ENCODE measurements at places on chromosomes 4 and X.
A peak's percentile ranks its signal among the peaks of the same experiment; 100 is the strongest.

DNA sequence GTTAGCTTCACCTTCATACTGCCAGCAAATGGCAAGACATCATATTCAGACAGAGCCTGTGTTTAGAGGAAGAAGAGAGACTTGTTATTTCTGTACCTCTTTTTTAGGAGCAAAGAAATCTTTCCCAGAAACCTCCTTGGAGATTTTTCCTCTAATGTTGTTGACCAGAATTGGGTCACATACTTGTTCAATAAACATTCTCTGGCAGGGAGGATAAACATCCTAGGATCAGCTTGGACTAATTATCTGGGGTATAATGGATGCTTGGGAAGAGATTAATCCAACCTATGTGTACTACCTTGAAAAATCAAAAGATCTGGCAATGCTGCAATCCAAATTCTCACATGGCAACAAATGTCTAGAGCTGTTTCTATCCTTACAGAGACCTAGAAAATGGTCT, 8.4 kb upstream of the PRSS12 start:
- DNase-seq, result no peak

GRCh38 chr4:126860308-126860707, 772.4 kb upstream of the INTU start:
- no peak for DNase-seq

- no peak for DNase-seq
These were observed 97.9 kb upstream of the ADAMTS3 start for GRCh38 chr4:72666910-72667309.

DNA sequence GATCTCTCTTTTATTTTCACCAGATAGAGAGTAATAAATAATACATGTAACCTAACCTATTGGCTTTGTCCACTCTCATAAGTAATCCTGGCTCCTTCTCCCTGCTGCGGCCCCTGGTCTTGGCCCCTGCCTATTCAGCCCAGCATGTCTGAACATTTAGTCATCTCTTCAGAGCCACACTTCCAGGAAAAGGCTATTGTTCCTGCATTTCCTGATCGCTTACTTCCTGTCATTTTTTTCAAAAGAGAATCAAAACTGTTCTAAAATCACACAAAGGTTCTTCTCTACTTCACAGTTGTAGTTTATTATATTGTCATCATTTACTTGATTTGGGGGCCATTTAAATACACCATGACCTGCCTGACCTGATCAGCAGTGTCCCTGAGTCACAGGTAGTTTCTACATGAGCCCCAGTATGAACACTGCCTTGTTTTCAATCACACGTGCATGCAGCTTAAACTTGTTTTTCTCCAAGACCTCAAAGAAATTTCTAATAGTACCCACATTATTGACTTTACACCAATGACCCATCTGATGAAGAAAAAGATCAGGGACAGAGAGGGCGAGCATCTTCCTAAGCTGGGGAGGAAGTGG, 47.4 kb upstream of the KDR start:
- DNase-seq, result no peak

DNA sequence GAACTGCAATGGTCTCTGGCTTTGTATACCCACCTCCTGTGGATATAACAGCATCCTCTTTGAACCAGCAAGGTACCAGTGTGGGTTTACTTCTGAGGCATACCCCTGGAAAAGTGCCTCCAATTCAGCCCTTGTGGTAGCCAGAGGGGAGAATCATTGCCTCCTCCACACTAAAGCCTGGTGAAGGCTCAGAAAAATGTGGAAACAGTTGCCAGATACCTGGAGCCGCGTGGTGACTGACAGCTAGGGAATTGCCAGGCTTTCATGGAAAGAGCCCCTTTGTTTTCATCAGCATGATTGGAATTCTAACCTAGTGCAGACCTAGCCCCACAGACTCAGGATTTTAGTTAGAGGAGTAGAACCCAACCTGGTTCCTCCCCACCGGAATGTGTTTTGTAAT, 168.6 kb upstream of the KLF3 start:
- no peak for DNase-seq

DNA sequence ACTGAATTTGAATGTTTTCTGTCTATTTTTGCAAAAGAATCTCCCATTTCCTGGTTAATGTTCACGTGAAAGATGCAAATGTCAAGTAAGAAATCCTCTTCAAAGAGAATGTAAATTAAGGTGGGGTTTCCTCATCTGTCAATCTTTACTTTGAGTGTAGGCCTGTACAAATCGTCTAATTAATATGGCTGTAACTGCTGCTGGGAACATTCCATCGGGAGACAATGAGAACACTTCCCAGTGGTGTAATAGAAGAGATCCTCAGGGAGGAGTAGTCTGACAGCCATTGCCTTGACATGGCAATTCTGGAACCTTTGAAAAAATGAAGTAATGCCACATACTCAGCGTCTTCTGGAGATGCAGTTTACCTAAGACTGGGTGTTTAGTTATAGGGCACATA, 3.7 kb downstream of the EREG start:
- no peak for DNase-seq

DNA sequence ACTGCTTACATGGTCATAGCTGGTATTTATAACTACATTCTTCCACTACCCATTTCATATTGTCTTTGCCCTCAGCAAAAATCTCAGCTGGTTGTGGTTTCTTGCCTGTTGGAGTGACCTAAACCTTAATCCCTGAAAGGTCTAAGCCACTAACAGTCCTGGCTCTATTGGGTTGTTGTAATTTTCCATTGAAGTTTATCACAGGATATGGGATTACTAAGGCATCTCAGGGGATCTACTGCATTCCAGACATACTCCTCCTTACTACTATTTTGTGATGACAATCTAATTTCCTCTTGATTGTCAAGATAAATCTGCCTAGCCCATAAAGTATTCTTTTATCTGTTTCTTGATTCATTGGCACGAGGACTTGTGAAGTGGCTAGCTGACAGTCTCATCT, 6.2 kb upstream of the OSTC start:
- no peak for DNase-seq

DNA sequence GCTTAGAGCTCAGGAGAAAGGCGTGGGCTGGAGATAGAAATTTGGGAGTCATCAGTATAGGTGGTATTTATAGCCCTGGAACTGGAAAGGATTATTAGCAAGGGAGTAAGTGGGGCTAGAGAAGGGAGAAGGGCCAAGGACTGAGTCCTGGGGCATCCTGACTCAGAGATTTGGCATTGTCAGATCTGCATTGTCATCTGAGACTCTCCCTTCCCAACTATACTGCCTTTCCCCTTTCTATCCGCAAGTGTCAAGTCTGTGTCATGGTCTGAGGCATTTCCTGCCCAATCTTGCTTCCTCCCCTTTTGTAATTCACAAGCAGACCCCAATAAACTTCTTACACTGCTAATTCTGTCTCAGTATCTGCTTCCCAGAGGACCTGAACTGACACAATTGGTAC, 24.4 kb upstream of the SLC25A43 start:
- DNase-seq, result no peak

DNA sequence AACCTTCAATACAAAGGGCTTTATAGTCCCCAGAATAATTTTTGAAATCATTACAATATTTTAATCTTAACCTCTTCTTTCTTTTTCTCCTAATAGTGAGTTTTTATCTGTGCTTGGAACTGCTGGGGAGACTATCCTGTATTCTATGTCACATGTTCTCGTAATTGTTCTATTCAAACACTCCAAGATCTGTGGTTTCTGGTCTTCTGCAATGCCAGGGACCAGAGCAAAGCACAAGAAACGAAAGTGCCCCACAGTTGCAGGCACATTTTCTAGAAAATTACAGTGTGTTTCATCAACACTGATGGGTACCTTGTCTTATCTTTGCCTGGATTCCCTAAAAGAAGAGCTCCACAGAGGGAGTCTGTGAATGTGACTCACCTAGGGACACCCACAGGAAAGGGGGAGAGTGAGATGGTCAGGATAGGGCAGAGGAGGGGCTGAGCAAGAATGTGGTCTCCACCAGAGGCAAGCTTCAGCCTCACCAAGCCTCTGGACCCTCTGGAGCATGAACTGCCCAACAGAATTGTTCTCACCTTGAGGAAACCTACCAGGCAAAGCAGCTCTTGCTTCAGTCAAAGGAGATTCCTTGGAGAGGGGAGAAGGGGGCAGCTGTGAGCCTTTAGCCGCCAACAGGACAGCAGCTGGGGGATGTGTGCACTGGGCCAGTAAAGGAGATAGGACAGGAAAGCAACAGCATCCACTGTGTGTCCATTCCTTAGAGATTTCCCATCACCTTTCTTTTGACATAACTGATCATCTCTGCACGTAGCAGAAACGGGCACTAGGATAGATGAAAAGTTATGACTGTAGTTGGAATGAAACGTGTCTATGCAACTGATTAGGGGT, 25.9 kb downstream of the UNC5C start:
- DNase-seq, result no peak

- no peak for DNase-seq
These were observed 86.3 kb upstream of the RAPGEF2 start for GRCh38 chr4:159016593-159017024.

DNA sequence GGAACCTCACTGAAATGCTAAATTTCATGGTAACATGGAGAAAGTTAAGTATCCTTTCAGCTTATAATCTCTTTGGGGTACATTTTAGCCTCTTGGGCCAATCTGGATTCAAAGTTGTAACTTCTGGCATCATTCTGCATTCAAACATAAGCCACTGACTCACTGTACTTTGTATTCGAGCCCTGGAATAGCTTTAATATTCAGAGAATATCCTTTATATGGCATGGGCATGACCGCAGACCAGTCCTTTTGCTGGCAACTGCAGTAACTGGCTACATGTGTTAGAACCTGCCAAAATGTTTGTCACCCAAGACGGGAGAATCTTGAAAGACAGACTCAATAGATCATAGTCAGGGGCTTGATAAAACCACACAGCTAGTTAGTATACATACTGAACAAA, 3.3 kb downstream of the GASK1B start:
- peak; percentile 47 for DNase-seq

DNA sequence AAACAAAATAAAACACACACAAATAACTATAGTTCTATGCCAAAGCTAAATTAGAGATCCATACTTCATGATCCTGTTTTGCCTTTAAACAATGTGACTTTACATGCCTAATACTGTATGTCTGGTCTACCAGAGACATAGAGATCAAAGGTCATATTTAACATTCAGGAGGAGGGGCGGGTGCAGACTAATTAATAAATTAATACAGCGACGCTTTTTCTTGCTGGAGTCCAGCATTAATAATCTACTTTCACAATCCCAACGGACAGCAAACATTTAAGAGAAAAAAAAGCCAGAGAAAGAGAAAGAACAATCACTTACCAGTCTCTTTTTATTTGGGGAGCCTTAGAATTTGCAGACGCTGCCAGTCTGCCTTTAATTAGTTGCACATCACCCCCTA, 509 bp downstream of the CXXC4 start:
- DNase-seq, result no peak

DNA sequence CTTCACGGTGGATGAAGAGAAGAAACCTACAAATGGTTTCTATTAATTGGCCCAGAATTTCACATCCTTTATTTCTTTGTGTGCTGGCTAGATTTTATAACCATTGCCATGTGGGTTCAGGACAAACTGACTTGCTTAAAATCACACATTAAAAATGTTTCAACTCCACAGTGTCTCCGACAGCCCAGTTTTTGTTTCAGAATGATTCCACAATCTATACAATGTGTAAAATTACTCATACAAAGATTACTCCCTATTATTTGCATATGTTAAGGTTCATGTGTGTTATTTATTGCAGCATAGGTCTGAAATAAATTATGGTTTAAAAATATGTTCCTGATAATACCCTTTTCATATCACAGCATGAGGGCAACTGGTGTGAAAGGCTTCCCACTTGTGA, 20.6 kb downstream of the DCHS2 start:
- no peak for DNase-seq

DNA sequence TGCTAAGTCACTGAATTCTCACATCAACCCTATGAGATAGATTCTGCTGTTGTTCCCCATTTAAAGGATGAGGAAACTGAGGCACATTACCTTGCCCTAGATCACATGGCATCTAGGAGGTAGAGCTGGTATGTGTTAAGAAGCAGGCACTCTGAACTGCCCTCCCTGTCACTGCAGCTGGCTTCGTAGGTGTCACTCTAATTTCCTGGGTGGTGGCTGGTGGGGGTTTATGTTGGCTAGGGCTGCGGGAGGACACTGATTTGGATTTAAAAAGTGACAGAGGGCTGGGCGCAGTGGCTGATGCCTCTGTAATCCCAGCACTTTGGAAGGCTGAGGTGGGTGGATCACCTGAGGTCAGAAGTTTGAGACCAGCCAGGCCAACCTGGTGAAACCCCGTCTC, 93.0 kb downstream of the ARHGAP10 start:
- DNase-seq, result no peak

DNA sequence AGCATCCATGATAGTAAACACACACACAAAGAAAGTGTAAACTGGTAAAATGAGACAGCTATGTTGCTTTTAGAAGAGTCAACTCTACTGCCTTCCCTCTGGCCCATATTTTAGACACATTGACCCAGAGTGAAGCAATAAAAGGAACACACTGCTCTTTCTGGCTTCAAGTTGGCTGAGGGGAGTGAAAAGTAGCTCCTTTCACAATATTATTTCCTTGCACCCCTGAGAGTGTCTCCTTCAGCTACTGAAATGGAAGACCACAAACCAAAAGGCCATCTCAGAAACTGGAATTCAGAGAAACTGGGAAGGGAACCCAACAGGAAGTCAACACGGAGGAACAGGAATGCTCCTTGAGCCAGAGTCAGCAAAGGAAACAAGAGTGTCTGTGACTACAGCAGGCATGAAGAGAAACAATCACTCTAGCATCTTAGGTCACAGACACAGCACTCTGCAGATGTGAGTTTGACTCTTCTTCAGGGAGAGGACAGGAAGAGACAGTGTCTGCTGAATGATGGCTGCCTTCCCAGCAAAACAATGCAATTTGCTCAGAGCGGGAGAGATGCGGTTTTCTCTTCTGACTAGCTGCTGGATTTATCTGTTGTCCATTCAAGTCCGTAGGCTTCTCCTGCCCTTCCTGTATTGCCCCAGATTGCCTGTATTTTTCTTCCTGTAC, 106.7 kb downstream of the SPATA18 start:
- DNase-seq, result no peak

- no peak for DNase-seq
These were observed 57.7 kb downstream of the NEIL3 start for GRCh38 chr4:177367336-177367735.

GRCh38 chr4:4267981-4268380, 20.0 kb upstream of the TMEM128 start:
- DNase-seq, result no peak

GRCh38 chr4:45931154-45931553, 192.7 kb downstream of the GABRG1 start:
- no peak for DNase-seq

DNA sequence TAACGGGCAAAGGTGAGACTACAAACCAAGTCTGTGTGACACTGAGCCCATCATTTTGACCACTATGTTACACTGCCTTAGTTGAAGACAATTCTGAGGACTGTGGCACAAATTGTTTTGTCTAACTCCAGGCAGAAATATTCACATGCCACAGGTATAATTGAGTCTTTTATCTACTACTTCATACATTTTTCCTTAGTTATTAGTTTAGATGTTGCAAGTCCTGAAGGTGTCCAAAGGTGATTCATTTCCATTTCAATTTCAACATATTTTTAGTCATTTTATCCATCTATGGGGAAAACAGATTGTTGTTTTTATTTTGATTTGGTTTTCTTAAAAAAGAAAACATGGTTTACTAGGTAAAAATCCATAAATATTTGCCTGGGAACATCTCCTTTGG, 341.7 kb upstream of the SMIM31 start:
- no peak for DNase-seq

GRCh38 chr4:77284036-77284435, 127.0 kb downstream of the CCNG2 start:
- DNase-seq, result no peak

All from NCI-H446 (cell line).